DMS79 treated with DMSO at 0.1 percent for 48 hours (cell line): ENCODE measurements at places on chromosomes 2 and 18.

DNA sequence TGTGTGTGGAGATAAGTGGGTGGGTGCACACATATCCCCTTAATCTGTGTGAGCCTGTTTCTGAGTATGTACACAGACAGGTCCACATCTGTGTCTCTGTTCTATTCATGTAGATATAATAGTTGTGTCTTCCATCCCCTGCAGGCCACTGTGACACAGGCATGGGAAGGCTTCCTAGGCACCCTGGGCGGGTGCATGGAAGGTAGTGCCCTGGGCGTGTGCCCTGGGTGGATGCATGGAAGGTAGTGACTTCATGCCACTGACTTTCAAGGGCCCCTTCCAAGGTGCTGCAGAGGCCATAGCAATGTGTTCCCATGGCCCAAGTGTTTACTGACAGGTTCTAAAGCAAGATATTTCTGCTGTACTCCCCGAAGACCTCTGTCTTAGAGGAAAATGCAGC, 462.5 kb upstream of the HS6ST1 start:
- no peak for DNase-seq

DNA sequence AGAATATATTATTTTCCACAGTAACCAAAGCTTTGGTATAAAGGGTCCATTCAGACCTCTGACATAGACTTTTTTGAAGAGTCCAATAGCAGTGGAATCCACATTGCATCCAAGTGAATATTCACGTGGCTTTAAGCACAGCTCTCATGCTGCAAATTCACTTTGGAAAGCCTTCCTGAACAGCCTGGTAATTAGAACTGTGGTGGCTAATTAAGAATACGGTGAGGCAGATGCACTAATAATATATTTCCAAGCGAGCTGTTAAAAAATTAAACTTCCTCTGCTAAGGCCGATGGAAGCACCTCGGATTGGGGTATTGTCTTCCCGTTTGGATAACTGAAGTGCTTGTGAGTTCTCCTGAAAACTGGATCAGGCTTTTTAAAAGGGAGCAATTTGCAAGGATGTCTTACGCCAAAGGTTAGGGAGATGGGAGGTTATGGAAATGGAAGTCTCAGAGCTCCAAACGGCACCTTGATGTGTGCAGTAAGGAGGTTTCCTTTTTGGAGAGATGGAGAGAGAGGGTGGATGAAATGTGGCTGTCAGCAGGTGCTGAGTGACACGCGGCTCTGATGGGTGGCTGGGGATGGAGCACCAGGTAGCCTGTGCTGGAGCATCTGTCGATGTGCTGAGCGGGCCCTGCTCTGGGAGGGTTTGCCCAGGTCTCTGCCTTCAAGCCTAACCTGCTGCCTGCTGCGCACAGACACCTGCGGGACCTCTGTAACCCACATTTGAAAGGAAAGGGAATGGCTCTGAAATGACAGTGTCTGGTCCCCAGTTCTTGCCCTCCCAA, 37.5 kb downstream of the CABLES1 start:
- no peak for DNase-seq

GRCh38 chr18:38932752-38933151, 1367.2 kb upstream of the CELF4 start:
- no peak for DNase-seq

DNA sequence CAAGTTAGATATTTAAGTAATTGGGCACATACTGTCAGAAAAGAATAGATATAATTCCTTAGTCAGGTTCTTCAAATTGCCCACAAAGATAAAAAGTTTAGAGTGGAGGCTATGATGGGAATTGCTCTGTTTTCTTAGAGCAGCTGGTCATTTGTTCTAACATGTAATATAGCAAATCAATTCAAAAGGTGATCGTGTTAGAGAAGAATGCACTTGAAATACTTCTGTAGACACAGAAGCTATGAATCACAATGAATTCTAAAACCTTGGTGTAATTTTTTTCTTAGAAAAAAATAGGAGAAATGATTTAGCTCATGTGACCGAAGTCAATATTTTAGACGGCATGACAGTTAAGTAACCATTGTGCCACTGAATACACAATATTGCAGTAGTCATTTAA, 918.1 kb upstream of the LRATD1 start:
- no peak for DNase-seq

DNA sequence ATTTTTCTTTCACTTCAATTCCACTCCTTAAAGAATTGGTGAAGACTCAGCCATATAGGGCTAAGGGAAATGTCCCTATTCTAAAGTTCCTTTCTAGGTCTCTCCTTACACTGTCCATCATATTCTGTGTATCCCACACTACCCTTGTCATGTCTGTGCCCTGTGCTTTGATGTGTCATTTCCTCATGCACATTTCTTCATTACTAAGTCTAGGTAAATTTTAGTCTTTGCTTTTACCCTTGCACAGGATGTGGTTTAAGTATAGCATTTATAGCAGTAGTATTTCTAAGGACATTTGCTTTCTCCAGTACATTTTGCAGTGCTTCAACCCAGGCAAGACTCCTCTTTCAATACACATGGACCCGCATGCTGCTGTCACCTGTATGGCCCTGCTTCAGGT, 221.5 kb upstream of the ACVR2A start:
- no peak for DNase-seq

GRCh38 chr18:51721388-51721787, 523.9 kb upstream of the MEX3C start:
- DNase-seq, result no peak

DNA sequence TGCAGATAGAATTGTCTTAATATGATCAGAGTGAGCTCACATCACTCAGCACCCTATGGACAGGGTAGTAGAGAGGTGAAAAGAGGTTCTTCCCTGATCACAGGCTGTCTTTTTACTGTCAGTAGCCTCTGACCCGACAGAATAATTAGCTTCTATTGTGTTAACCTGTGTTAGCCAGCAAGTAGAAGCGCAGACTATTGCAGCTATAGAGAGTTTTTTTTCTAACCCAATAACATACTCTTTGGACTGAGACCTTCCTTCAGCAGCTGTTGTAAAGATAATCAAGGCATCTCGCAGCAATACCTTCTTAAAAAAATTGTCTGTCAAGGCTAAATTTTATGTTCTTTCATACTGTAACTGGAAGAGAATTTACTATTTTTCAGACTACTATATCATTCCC, 670.4 kb downstream of the ADCYAP1 start:
- DNase-seq, result no peak

GRCh38 chr2:18519914-18520450, 40.5 kb downstream of the RDH14 start:
- no peak for DNase-seq

DNA sequence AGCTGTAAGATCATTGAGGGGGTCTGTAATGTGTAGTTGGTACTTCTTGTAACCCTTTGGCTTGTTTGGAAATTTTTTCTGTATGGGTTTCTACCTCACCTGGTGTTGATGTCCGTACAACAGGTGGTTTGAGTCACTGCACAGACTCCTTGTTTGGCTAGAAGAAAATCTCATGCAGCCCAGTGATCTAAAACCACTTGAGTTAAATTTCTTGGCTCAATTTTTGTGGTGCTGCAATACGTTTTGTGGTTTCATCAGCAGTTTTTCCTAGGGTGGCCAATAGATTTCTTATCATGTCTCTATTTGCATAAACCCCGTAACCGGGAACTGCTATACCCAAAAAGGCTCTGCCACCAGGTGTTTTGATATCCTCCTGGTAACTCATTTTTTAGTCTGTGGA, 43.4 kb downstream of the CERS6 start:
- no peak for DNase-seq

DNA sequence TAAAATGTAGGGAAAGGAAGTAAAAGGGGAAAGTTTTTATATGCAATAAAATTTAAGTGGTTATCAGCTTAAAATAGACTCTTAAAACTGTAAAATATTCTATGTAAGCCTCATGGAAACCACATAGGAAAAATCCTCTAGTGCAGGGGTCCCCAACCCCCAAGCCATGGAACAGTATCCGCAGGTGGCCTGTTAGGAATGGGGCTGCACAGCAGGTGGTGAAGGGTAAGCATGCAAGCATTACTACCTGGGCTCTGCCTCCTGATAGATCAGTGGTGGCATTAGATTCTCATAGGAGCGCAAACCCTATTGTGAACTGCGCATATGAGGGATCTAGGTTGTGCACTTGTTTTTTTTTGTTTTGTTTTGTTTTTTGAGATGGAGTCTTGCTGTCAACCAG, 1409.3 kb upstream of the CDH2 start:
- no peak for DNase-seq

- DNase-seq, result no peak
These were observed 44.8 kb downstream of the RRM2 start for GRCh38 chr2:10167316-10167715.
